ENCODE measurements at places on chromosomes 7 and 10.

- no peak for DNase-seq
Measured at GRCh38 chr7:131826960-131827359, 270.5 kb upstream of the PODXL start.

DNA sequence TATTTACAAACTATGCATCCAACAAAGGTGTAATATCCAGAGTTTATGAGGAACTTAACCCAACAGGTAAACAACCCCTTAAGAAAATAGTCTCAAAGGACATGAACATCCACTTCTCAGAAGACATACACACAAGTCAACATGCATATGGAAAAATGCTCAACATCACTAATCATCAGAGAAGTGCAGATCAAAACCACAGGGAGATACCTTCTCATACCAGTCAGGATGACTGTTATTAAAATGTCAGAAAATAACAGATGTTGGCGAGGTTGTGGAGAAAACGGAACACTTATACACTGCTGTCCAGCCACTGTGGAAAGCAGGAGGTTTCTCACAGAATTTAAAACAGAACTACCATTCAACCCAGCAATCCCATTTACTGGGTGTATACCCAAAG, 84.0 kb downstream of the ADD3 start:
- no peak for DNase-seq

GRCh38 chr7:75546237-75547015, 54.3 kb downstream of the SPDYE5 start:
- DNase-seq: no peak

DNA sequence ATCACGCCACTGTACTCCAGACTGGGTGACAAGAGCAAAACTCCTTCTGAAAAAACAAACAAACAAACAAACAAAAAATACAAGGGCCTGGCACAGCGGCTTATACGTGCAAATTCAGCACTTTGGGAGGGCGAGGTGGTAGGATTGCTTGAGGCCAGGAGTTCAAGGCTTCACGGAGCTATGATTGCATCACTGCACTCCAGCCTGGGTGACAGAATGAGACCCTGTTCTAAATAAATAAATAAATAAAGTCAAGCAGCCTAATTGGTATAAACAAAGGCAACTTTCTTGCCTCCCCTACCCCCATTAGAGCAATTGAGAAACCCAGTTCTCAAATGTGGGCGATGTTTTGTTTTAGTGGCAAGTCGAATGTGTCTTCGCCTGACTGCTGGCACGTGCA, 26.3 kb upstream of the KPNA7 start:
- no peak for DNase-seq

GRCh38 chr7:27250557-27251070, 8.0 kb downstream of the EVX1 start:
- no peak for DNase-seq

- DNase-seq: no peak
Measured at GRCh38 chr7:149595541-149595940, 97.9 kb upstream of the ZNF746 start.

DNA sequence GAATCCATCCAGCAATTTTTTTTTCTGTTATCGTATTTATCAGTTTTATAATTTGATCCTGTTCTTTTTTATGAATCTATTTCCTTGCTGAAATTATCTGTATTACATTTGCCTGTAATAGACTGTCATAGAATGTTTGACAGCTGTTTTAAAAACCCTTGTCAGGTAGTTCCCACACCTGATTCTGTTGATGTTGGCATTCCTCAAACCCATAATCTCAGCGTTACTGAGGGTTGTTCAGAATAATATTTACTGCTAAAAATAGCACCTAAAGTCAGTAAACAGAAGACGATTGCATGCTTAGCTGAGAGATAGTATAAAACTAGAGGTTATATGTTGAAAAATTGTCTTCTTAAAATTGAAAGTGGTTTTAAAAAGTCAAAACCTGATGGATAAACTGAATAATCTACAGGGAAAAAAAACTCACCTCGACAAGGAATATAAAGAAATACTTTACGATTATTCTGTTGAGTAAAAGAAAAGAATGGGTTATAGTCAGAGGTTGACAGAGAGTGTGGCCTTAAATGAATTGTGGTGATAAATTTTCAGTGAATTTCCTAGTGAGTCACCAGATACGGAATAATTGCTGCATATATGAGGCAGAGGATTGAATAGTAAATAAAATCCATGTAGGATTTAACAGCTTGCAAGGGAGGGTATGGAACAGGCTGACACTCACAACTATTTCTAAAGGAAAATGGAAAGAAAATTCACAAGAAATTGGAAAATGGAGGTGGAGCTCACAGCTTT, 824.1 kb upstream of the IGFBP3 start:
- DNase-seq: no peak

GRCh38 chr10:132547421-132547861, 9.9 kb downstream of the INPP5A start:
- DNase-seq: no peak

DNA sequence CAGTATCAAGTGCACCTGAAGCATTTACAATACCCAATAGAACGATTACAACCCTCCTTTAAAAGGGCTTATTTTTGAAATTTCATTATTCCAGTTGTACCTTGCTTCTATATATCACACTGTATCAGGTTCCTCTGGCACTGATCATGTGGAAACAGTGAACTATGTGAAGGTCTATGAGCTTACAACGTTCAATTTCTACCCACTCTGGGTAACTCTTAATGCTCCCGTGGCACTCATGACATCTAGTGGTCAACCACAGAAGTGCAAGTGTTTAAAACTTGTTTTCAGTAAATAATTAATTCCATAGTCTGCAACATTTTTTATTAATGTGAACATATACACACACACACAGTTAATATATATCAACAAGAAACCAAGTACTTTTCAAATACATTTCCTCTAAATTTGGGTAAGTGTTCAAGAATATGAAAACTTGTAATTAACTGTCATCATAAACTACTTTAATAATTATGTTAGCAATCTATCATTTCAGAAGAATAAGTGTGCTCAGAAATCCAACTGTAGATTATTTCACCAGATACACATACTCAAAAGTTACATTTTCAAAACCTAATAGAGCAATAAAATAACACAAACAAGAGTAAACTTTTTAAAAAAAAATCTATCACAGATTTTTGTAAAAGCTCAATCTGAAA, 61.0 kb downstream of the MPP7 start:
- peak; percentile 3 for DNase-seq

GRCh38 chr10:24606021-24606420, 117.7 kb downstream of the ARHGAP21 start:
- no peak for DNase-seq

DNA sequence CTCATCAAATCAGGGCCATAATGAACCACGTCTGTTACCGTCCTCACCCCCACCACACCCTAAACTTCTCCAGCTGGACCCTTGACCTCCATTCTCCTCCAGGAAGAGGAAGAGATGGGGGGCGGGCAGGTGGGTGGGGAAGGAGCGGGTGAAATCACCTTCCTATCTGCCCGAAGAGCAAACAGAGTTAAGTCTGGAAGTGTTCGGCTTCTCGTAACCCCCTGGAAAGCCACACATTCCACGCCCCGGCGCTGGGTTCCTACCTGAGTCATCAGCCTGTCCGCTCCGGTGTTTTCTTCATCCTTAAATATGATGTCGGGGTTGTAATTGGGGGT, 736 bp downstream of the SHH start:
- no peak for DNase-seq

- no peak for DNase-seq
Measured at GRCh38 chr7:95047291-95047690, 139.9 kb downstream of the PPP1R9A start.

DNA sequence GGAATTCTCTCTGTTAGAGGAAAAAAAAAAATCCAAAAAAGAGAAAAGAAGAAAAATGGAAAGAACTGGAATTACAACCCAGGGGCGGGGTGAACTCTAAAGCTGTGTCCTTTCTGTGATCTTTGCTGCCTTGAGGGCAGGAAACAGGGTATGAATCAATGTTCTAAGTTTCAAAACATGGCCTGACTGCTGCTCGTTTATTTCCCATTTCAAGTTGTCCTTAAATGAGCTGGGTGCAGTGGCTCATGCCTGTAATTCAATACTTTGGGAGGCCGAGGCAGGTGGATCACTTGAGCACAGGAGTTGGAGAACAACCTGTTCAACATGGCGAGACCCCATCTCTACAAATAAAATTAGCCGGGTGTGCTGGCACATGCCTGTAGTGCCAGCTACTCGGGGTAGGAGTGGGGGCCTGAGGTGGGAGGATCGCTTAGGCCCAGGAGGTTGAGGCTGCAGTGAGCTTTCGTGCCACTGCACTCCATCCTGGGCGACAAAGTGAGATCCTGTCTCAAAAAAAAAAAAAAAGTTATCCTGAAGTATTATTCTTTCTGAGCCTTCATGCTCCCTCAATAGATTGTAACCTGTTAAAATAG, 24.7 kb upstream of the TFAM start:
- DNase-seq: no peak

DNA sequence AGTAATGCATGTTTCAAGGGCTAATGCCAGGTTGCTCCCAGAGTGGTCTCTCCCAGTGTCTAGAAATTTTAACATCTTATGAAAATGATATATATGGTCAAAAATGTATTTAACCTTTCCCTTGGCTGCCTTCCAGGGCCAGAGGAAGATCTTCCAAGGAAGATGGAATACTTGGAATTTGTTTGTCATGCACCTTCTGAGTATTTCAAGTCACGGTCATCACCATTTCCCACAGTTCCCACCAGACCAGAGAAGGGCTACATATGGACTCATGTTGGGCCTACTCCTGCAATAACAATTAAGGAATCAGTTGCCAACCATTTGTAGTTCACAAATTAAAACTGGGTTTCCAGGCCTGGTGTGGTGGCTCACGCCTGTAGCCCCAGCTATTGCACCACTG, 9.0 kb downstream of the GATAD1 start:
- DNase-seq: no peak

DNA sequence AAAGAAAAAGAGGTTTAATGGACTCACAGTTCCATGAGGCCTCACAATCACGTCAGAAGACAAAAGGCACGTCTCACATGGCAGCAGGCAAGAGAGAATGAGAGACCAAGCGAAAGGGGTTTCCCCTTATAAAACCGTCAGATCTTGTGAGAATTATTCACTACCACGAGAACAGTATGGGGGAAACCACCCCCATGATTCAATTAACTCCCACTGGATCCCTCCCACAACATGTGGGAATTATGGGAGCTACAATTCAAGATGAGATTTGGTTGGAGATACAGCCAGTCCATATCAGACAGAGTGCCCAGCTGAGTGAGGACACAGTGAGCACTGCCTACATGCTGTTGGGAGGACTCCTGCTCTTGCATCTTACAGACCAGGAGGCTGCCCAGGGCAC, 148.4 kb downstream of the TEX36 start:
- no peak for DNase-seq

DNA sequence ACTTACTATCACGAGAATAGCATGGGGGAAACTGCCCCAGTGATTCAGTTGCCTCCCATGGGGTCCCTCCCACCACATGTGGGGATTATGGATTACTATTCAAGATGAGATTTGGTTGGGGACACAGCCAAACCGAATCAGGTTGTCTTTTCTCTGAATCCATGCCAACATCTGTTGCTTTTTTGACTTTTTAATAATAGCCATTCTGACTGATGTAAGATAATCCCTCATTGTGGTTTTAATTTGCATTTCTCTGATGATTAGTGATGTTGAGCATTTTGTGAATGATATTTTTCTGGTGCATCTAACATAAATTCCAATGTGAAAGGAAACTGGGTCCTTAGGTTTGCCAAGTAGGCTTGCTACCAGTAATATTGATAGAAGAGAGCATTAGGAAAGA, 69.0 kb upstream of the ARHGAP21 start:
- DNase-seq: no peak

GRCh38 chr7:148151778-148152177, 438.8 kb upstream of the C7orf33 start:
- DNase-seq: no peak

DNA sequence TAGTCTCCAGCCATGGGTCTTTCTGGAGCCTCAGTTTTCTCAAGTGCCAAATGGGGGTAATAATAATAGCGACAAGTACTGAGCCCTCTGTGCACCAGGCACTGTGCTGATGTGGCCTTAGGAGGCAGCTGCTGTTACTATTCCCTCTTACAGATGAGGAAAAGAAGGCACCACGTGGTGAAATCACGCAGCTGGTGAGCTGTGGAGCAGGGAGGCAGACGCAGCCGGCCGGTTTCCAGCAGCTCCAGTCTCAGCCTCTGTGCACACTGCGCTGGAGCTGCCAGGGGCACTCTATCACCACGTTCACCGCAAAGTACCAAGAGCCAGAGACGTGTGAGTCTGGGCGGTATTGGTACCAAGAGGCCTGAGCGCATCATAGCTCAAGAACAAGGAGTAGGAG, 9.6 kb downstream of the PYROXD2 start:
- DNase-seq: no peak

GRCh38 chr10:94403380-94404213, 1.3 kb downstream of the TBC1D12 start:
- no peak for DNase-seq

DNA sequence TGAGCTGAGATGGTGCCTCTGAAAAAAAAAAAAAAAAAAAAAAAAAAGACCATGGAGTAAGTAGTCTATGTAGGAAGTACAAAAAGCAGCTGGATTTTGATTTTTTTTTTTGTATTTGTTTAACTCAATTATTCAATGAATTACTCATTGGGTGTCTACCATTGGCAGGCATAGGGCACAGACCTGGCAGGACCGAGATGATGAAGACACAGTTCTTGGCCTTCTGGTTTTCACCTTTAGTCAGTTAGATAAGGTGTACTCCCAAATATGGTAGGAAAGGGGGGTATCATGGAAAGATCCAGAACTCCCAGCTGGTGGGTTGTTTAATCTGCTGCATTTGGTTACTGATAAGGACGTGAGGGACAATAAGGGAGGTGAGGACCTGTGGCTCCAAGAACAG, 97.1 kb upstream of the NMT2 start:
- no peak for DNase-seq

GRCh38 chr7:76057813-76058145, 9.9 kb downstream of the MDH2 start:
- DNase-seq: no peak

DNA sequence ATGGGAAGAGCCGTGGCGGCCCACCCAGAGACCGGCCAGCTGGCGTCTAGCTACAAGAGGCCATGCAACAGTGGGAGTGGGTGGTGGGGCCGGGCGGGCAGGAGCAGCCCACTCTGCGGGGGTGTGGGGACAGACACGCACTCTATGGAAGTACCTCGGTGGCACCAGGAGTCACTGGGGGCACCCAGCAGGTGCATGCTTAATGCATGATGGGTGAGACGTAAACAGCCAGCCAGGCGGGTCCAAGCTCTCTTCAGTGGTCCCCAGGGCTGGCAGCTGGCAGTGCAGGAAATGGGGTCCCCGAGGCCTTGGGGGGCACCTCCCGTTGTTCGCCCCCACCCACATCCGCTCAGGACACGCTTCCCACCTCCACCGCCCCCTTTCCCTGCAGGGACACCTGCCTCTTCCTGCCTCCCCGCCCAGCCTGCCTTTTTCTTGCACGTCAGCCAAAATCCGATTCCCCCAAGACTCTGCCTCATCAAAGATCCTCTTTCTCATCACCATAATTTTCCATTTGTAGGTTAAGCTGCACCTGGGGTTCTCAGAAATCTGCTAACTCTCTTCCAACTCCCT, 22.6 kb upstream of the PSMG3 start:
- DNase-seq: no peak

GRCh38 chr10:65360497-65360896, 1565.3 kb upstream of the LRRTM3 start:
- no peak for DNase-seq
